ENCODE measurements at places on chromosomes 7 and 10.

- DNase-seq = no peak
Observed at GRCh38 chr7:66837007-66837406, 84.0 kb upstream of the TMEM248 start.

DNA sequence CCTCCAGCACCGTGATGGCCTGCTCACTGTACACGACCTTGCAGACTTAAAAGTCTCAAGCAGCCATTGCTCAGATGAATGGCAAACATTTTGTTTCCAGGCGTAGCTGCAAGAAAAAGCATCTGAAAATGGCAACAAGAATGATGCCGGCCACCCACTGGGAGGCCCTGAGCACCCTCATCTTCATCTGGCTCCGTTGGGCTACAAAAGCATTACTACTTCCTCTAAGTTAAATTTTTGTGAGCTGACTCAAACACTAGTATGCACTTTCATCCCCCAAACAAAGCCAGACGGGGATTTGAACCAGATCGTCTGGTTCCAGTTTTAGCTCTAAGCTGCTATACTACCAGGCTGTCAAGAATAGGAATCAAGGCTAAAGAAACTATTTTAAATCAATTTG is 116.6 kb upstream of the CDK1 start:
- DNase-seq = no peak

DNA sequence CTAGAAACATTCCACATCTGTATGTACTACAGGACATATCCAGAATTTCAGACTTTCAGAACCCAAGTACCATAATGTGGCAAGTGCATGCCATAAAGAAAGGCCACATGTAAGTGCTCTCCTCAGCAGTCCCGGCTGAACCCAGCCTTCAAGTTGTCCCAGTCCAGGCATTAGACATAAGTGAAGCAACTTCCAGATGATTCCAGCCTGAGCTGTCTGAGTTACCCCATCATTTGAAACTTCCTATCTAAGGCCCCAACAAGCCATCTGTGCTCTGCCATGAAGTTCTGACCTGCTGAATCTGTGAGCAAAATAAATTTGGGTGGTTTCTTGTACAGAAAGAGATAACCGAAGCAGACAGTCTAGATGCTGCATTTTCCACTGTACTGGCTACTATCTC is 218.8 kb downstream of the IPMK start:
- DNase-seq = no peak

DNA sequence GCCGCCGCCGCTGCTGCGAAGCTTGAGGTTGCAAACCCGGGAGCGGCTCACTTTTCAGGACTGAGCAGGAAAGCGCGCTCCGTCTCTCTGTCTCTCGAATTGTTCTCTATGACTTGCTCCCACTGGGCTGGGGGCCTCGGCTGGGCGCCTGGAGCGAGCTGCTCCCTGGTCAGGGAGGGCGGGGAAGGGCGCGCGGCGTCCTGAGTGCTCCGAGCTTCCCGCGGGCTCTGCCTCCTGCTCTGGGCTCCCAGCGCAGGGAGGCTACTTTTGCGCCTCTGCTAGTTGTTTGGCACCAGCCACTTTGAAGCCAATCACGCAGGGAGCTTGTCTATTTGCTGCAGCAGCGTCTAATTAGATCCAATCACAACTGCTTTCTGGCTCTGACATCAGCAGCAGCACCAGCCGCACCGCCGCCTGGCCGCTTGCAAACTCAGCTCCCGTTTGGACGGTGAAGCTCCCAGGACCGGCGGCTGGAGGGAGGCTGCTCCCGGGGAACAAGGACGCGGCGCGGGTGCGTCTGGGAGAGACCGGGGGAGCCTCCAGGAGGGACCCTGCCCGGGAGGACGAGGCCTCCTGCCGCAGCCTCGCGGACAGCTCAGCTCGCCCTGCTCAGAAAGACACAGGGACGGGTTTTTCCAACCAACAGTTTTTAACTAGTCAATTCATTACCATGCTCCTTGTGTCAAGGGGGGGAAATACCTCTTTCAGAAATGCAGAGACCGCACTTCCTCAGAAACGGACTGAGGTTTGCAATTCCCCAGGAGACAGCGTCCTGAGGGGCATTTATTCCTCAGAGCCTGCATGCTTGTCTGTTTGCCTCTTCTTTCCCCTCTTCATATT is at the start of gene ADARB2:
ADARB2 (minus strand) TSS at position 304 of the 840 bp plus-strand sequence.
- no peak for DNase-seq

DNA sequence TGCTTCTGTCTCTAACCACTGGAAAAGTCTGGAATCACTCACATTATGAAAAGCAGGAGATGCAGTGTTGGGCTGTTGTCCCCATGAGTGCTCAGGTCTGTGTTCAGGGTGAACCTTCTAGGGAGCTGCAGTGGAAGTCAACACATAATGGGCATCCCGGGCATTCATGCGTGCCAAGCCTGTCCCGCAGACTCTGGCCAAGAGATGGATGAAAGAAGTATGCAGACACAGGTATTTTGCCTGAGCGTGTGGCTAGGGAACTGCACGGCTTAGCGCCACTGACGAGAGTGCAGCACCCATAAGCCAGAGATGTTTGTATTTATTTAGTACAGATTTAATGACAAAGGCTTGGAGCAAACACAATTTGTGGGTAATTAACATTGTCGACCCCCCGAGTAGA is 84.7 kb downstream of the GPR26 start:
- DNase-seq = no peak

DNA sequence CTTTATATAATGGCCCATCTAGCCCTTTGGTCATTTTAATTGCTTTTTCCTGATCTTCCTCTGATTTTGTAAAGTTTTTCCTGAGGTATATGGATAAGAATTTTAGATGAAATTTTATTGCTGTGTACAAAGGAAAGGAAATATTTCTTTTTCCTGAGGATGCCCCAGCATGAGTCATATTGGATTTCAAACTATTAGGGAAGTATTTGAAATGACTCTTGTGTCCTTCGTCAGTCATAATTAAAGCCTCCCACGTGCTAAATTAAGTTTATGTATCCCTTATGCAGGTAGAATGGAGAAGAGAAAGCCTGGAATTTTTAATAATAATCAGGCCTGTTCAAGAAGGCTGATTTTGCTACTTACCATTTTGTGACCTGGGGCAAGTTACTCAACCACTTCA is 82.6 kb upstream of the GLI3 start:
- DNase-seq = no peak

DNA sequence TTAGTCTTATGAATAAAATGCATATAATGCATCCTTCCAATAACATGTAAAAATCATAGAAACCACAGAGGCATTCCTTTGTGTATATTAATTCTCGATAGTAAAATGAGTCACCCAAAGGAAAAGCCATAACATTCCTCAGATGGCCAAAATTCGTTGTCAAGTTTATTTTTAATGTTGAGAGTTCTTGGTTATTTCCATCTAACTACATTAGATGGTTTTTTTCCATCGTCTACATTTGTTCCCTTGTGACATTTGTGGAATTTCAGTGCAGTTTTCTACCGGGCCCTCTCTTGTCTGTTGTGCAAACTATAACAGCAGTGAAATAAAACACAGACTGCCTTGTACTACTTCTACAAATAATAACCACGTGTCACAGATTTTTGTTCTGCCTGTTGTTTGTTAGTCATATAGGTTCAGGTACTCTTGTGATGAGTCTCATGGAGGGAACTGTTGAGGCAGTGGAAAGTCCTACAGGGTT is 54.7 kb upstream of the CCAR1 start:
- DNase-seq = no peak

- no peak for DNase-seq
Observed at GRCh38 chr7:107966711-107967110, 36.2 kb downstream of the LAMB1 start.

- no peak for DNase-seq
Observed at GRCh38 chr7:28165961-28166955, 14.3 kb downstream of the JAZF1 start.

- no peak for DNase-seq
Observed at GRCh38 chr7:11665357-11665756, 166.6 kb downstream of the THSD7A start.

GRCh38 chr10:84540022-84540616 is 211.7 kb downstream of the CCSER2 start:
- DNase-seq = no peak

GRCh38 chr7:36153571-36154097 is 580 bp downstream of the EEPD1 start:
- DNase-seq = no peak

DNA sequence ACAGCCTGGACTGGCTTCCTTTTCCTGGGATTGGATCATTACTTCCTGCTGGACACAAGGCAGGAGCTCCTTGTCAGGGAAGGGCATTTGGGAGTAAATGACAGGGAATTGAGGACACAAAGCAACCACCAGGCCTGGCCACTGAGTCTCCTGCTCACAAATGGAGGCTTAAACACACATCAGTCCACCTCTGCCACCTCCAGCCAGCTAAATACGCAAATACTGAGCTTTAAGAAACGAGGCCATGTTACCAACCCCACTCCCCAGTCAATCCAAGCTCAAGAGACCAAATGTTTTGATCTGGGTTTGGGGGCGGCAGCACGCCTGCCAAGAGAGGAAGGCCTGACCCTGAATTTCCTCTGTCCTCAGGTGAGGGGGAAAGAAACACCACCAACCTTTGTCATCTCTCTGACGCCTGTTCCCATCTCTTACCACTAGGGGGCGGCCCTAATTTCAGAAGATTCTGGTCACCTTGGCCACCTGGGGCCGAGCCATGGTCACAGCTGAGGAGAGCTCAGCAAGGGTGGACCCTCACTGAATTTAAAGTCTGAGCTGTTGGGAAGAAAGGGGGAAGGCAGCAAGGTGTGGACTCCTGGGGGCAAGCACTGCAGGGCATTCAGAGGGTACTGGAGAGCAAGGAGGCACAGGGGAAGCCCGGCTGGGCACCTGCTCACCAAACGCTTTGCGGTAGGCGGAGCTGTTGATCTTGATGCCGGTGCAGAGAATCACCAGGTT is 16.5 kb downstream of the AIFM2 start:
- DNase-seq = peak; percentile 19

DNA sequence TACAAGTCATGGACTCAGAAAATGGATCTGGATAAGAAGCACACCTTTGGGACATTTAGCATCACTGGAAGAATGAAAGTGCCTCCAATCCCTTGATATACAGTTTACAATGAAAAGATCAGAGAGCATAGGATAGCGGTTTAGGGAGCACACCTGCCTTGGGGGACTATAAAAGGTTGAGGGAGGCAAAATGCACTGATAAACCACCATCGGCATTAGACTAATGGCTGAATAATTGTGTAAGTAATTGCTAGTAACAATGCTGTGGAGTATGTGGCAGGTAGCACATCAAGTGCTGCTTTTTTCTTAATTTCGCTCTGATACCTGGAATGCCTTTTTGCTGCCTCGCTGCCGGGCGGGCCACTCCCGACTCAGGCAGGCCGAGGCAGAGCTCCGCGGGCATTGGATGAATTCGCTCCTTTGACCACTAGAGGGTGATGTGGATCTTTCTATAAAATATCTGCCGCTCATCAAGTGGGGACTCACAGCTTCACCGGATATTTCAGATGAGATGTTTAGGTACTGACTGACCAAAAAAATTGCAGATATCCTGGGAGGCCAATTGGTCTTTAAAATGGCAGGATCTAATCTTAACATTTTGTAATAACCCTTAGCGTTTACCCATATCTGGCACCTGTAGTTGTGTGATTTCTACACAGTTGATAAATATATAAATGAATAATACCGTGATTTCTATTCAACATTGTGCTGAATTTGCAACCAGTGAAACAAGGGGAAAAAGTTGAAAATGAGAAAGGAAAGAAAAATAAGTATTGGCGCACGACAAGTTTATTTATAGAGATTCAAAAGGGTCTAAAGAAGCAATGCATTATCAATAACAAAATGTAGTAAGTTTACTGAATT is 116.8 kb upstream of the PRSS1 start:
- DNase-seq = peak; percentile 11

GRCh38 chr10:9596368-9596920 is 1421.2 kb upstream of the CELF2 start:
- no peak for DNase-seq

DNA sequence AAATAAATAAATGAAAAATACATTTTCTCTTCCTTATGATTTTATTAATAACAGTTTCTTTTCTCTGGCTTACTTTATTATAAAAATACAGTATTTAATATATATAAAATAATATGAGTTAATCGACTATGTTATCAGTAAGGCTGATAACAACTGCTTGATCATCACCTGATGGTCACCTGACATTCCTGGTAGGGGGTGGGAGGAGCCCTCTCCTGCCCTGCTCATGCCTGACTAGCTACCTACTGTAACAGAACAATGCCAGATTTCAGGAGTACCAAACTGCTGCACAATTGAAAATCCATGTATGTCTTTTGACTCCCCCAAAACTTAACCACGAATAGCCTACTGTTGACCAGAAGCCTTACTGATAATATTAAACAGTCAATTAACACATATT is 1.3 kb upstream of the APBB1IP start:
- DNase-seq = no peak

DNA sequence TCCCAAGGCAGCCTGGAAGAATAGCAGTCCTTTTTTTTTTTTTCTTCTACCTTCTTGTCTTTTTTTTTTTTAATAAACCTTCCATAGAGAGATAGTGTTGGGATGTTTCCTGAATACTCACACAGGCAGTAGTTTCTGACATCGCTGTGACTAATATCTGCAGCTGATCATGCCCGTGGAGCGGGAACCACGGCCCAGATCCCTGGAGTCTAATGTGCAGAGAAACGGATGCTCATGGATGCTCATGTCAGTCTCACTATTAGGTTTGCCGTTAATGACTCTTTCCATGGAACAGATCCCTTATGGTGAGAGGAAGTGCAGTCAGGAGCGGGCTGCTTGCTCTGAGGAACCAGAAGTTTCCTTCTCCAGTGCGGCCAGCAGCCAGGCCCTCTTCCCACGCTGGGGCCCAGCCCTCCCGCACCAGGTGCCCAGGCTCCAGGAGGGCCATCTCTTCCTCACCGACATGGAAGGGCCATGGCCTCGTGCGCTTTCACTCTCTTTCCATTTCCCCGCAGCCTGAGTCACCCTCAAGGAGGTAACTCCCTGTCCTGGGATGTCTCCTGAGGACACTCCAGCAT is 132.5 kb downstream of the WDR37 start:
- DNase-seq = no peak

GRCh38 chr10:110407301-110408170 is 90.2 kb upstream of the DUSP5 start:
- DNase-seq = no peak

Data from activated CD8-positive, alpha-beta memory T cell treated with anti-CD3 and anti-CD28 coated beads for 1 hour (primary cell).